ENCODE measurements at places on chromosomes 7 and 10. TPM values are rescaled to one million over a fixed set of nuclear protein-coding genes. Genes with fewer than 3 reads are reported as not detected.

DNA sequence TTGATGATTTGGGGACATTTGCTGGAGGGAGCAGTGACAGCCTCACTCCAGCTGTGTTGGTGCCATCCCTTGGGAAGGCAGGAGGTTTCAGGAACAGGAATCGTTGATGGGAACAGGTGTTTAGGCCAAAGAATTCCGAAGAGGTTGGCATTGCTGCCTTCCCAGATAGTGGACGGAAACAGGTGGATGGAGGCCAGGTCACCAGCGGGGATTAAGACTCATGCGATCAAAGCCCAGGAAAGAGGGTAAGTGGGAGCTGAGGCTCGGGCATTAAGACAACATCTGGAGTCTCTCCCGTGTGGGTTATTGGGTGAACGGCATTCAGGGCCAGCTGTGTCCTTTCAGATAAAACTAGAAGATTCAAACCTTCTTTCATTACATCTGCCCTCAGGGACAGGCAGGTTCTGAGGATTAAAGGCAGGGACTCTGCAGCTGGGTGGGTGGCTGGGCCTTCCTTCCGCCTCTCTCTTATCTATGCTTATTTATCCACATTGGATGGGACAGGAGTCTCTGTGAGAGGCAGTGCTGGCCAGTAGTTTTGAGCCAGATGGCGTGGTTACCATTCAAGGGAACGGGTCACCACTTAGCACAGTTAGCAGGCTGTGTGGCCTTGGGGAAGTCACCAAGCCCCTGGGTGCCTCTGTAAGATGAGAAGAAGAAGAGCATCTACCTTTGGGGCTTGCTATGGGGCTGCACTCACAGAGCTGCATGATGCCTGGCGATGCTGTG is 67.6 kb downstream of the INSIG1 start:
- DNase-seq, result no peak

- no peak for DNase-seq
These were observed 25.9 kb downstream of the GIMAP8 start for GRCh38 chr7:150476285-150476684.

- DNase-seq, result no peak
These were observed 10.1 kb downstream of the CARD11 start for GRCh38 chr7:3033581-3033980.

DNA sequence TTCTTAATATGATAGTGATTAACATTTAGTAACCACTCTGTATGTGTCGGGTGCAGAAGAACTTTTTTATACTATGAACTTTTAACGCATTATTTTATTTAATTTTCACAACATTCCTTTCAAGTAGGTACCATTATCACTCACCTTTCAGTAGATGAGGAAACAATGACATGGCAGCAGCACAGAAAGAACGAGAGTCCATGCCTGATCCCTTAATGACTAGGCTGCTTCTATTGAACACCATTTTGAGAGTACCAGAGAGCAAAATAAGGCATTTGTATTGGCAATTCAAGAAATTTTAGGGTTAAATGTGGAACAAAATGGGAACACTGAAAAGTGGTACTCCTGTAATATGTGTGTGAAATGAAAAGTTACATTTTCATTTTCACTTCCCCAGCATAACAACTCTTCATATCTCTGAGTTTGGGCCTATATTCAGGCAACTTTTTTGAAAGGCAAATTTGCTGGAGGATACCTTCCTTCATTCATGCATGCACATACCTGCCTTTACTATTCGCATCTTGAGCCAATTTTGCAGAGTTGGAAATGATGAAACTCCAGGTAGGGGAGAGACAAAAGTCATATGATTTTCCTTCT is 12.8 kb downstream of the LRRN3 start:
- no peak for DNase-seq

DNA sequence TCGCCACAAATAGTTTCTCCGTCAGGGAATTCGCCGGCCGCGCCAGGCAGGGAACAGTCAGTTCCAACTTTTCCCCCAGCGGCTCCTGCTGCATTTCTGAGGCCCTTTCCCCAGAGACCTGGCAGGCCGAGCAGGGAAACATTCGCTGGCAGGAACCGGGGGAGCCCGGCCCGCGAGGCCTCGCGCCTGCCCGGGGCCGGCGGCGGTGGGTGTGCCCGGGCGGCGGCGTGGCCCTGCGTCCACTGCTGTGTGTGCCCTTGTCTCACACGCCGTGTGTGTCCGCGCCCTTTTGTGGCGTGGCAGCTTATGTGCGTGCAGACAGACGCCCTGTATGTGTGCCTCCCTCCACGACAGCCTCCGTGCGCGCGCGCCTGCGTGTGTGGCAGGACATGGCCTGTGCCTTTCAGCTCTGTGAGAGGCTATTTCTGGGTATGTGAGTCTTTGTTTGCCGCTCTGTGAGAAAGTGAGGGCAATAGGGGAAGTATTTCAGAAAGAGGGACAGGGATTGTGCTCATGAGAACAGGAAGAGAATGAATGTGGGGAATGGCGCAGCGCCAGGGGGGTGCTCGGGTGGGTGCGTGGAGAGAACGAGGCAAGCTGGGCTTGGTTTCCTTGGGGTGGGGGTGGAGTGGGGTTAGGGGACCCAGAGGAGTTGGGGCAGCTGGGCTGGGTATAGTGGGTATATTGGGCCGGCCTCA is 689 bp upstream of the SMARCD3 start:
- DNase-seq, result peak; percentile 56

DNA sequence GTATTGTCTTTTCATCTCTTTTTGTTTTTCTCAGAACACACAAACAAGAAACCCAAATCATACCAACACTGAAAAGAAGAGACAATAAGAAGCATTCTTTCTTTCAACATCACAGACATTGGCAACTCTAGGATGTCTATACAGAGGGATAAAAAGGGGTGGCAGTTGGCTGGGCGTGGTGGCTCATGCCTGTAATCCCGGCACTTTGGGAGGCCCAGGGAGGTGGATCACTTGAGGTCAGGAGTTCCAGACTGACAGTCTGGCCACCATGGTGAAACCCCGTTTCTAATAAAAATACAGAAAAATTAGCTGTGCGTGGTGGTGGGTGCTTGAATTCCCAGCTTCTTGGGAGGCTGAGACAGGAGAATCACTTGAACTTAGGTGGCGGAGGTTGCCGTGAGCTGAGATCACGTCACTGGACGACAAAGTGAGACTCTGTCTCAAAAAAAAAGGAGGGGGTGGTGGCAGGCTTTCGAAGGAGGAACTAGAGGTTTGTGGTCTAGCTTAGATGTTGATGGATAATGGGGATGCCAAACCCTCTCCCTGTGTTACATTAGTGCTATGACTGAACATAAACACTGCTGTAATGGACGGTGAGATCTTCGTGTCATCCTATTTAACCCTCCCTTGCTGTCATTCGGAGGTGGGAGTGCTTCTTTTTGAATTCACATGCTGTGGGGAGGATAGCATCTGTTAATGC is 9.4 kb downstream of the CNNM2 start:
- DNase-seq, result no peak

DNA sequence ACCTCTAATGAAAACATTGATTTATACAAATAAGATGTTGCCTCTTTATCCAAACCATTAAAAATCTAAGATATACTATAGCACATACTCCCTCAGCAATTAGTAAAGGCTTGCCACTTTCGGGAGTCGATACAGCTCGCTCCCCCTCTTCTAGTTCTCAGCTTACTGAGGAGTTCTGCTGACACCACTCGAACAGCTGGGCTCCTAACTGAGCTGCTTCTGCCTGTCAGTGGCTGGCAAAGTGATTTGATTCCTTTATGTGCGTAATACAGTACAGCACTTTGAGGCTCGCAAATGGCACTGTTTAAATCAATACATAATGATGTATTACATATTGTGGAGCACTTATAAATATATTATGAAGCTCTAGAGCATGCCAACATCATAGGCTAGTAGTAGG is 241.8 kb downstream of the CREB5 start:
- DNase-seq, result no peak

The TUBAL3 gene
- not detected for total RNA-seq

The ITPRIP gene
- 33.3 TPM for total RNA-seq

- no peak for DNase-seq
These were observed 32.1 kb upstream of the PURB start for GRCh38 chr7:44917465-44917864.

DNA sequence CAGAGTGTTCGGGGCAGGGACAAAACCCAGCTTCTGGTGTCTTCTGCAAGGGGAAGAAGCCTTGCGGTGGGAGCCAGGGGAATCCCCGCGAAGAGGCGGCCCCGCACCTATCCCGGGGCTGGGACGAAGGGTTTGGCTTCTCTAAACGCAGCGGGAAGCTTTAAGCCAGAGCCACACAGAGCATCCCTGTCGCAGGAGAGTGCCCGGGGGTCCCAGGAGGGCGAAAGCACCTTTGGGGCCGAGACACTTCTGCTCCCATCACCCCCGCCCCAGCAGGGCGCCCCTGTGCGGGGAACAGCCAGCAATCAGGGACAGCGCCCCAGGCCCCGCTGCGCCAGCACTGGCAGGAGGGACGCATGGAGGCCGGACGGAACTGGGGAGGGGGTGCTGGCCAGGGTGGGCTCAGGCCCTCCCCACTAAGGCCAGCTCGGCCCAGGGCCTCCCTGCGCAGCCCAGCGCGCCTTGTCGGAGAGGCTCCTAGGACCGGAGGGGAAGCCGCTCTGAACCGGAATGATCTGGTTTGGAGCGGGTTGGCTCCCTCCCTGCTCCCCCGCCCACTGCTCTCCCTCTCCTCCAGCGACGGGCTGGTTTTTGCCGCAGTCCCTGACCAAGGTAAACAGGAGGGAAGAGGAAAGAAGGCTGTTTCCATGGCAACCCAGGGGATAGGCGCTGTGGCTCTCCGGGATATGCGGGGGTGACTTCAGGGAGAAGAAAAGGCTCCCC is 63.9 kb downstream of the TMEM209 start:
- peak; percentile 48 for DNase-seq

- DNase-seq, result no peak
These were observed 131.0 kb upstream of the ZNF804B start for GRCh38 chr7:88628363-88629085.

- DNase-seq, result no peak
These were observed 1.3 kb upstream of the PLAU start for GRCh38 chr10:73909540-73910115.

The C10orf71 gene
- total RNA-seq, result not detected

DNA sequence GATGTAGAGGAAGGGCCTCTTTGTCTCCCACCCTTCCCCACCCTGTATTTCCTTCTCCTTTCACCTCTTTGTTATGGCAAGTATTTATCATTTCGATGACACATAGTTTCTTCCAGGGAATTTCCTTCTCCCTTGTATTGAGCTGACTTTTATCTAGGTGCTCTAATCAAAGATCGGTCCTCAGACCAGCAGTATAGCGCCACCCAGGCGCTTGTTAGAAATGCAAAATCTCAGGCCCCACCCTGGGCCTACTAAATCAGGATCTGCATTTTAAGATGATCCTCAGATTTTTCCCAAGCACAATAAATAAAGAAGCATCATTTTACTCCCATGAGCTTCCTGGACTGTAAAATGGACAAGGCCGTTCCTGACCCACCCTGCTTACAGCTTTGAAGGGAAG is 12.0 kb upstream of the GOT1 start:
- no peak for DNase-seq

The ASZ1 gene
- total RNA-seq, result not detected

GRCh38 chr7:111383133-111383532 is 179.2 kb downstream of the IMMP2L start:
- no peak for DNase-seq

- no peak for DNase-seq
These were observed 186.8 kb upstream of the CXCL12 start for GRCh38 chr10:44571701-44572100.

DNA sequence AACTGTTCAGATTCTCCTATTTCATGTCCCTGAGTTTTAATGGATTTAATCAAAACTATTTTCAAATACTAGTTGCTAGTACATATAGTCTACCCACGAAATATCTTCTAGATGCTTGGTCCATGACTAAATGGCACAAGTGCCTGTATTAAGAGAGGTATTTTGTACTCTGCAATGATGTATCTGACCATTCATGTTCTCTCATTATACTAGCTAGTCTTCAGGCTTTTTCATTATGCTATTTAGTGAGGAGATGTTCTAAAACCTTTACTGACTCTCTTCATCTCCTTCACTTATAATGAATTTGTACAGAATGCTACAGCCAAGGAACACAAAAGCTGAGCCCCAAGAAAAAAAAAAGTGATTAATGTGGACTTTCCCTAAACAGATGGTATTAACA is 222.5 kb downstream of the AHR start:
- DNase-seq, result no peak

DNA sequence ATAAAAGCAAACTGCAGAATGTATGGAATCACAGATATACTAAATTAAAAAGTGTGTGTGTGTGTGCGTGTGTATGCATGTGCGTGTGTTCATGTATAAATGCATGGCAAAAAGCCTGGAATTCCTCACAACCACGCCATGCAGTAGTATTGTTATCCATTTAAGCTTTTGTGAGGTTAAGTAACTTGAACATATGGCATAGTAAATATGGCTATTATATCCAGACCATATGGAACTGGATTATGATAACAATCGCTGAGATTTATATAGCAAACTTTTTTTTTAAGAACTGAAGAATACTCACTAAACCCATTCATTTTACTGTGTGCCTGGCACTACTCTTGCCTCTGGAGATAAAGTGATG is 22.3 kb upstream of the NANOS1 start:
- DNase-seq, result no peak

DNA sequence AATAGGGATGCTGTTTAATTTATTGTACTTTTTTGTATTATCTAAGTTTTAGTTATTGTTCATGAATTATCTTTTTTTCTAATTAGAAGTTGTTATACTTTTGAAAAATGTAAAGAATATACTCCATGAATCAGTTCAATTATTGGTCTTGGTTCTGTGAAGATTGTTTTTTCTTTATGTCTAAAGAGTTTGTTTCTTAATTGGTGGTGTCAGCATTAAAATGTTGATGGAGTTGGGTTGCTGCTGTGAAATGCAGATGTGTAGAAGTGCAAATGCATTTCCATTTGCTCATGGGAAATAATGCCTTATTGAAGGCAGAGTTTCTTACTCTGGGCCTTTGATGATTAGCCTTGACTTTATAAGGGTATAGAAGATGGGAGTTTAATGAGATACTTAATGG is 11.9 kb downstream of the NRG3 start:
- DNase-seq, result no peak

DNA sequence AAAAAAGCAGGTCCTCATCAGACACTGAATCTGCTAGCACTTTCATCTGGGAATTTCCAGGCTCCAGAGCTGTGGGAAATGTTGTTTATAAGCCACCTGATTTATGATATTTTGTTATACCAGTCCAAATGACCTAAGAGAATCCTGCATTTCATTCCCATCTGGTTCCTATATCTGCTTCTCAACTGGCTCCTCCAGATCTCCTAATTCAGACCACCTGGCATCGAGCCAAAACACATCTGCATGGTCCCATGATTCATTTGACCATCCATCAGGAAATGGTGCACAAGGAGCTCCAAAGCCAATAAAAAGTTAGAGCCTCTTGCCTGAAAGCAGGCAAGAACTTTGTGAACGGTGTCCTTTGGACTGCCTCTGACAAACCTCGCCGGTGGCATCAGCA is 108.9 kb downstream of the IPMK start:
- DNase-seq, result no peak

GRCh38 chr10:132460691-132461090 is 63.7 kb downstream of the PWWP2B start:
- no peak for DNase-seq

The MSS51 gene
- 3.5 TPM for total RNA-seq

DNA sequence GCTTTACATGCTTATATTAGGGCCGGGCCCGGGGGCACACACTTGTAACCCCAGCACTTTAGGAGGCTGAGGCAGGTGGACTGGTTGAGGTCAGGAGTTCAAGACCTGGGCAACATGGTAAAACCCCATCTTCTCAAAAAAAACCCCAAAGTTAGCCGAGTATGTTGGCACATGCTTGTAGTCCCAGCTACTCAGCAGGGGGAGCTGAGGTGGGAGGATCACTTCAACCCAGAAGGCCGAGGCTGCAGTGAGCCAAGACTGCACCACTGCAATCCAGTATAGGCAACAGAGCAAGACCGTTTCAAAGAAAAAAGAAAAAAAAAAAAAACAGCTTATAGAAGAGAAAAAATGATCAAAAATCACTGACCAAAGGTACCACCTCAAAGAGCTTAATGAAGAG is 63.1 kb downstream of the AMZ1 start:
- DNase-seq, result no peak
